ENCODE measurements at places on chromosomes 4 and X.
A peak's percentile ranks its signal among the peaks of the same experiment; 100 is the strongest.

DNA sequence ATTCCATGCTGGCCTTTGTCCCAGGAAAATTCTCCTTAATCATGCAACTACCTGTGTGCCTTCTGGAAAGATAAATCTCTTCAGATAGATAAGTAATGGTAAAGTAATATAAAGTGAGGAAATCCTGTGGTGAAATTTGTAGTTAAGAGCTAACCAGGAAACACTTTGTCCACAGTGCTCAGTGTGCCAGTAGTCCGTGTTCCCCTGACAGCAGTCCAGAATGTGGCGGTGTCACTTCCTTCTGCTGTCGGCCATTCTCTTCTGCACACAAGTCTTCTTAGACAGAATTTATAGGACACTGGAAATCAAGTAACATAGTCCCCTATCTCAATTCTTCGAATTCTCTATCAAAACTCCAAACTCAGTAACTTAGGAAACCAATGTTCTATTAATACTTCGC lies 5.7 kb upstream of the CXXC4 start:
- DNase-seq: no peak

DNA sequence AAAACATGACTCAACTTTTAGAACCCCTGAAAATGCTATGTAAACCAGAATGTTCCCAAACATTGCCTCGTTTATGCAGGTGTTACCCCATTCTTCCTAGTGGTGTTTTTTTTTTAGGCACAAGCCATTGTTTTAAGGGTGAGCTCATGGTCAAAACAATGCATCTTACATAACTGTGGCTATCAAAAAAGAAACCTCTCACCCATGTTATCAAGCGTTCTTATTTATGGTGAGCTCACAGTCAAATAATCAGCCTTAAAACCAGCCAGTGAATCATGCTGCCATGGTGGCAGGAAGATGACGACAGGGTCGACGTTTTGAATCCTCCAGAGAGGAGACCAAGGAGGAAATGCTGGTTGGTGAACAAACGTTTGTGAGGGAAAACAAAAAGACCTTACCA lies 195.2 kb downstream of the KDR start:
- no peak for DNase-seq

DNA sequence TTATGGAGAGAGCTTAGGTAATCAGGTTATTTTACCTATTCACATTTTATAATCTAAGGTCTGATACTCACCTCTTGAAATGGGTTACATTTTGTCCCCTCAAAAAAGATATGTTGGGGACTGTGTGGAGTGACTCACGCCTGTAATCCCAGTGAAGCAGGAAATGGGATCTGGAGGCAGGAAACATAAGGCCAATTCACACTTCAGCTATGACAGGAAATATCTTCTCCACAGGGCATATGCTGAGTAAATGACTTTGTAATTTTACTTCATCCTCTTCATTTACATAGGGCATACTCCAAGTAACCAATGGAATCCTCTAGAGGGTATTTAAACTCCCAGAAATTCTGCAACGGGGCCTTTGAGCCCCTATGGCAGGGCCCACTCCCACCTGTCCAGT lies 54.8 kb upstream of the ZMAT1 start:
- DNase-seq: no peak

GRCh38 chrX:119004920-119005524 lies 30.6 kb downstream of the LONRF3 start:
- peak; percentile 1 for DNase-seq

- no peak for DNase-seq
Observed at GRCh38 chrX:128975745-128976144, 547.5 kb downstream of the SMARCA1 start.

Measured in stimulated activated CD4-positive, alpha-beta T cell treated with anti-CD3 and anti-CD28 coated beads, TNF-alpha, amount 100 ng/mL, for 24 hours (primary cell).